Suprapubic skin (tissue), 4 donors: ENCODE measurements at places on chromosomes 13 and 19.

GRCh38 chr19:19537075-19538048 lies 703 bp upstream of the CILP2 start:
- no peaks in the 10 kb centered on the region for H3K36me3 ChIP-seq
- peak overlapping the region; percentile 41 for H3K4me3 ChIP-seq
- H3K4me1 ChIP-seq: peaks cover 41% of the 10 kb centered on the region
- H3K27ac ChIP-seq: no peak overlapping the region
- DNase-seq: no peak

DNA sequence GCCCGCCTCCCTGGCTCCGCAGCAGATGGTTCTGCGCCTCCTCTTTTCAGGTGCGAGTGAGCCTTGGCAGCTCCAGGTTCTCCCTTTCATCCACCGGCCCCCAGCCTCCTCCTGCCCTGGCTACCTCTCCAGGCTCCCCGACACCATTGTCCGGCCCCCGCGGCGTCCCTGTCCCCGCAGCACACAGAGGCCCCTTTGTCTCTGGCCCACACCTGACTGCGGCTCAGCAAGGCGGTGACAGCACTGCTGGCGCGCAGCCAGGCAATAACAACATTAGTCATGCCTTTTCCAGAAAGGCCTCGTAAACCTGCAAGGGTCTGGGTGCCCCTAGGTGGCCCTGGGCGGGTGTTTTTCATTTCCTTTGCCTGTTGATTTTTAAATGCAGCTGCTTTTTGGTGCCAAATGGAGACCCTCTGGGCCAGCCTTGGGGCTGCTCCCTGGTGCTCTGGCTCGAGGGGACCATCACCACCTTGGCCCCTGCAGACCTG lies 73.2 kb upstream of the MEDAG start:
- H3K4me3 ChIP-seq: no peak overlapping the region
- peaks cover 16% of the 10 kb centered on the region for H3K4me1 ChIP-seq
- no peaks in the 10 kb centered on the region for H3K27me3 ChIP-seq
- H3K36me3 ChIP-seq: no peaks in the 10 kb centered on the region
- no peak for DNase-seq

- H3K4me1 ChIP-seq: peaks cover 36% of the 10 kb centered on the region
- peaks cover 99% of the 10 kb centered on the region for H3K27me3 ChIP-seq
- H3K4me3 ChIP-seq: peak overlapping the region; percentile 35
- no peak for DNase-seq
- H3K36me3 ChIP-seq: no peaks in the 10 kb centered on the region
Observed at GRCh38 chr13:94707400-94708021, 4.8 kb downstream of the SOX21 start.

- no peak overlapping the region for H3K27ac ChIP-seq
- DNase-seq: no peak
- no peaks in the 10 kb centered on the region for H3K36me3 ChIP-seq
- no peaks in the 10 kb centered on the region for H3K27me3 ChIP-seq
- H3K4me3 ChIP-seq: no peak overlapping the region
- peaks cover 19% of the 10 kb centered on the region for H3K4me1 ChIP-seq
Observed at GRCh38 chr19:5006201-5006600, 37.3 kb downstream of the KDM4B start.

DNA sequence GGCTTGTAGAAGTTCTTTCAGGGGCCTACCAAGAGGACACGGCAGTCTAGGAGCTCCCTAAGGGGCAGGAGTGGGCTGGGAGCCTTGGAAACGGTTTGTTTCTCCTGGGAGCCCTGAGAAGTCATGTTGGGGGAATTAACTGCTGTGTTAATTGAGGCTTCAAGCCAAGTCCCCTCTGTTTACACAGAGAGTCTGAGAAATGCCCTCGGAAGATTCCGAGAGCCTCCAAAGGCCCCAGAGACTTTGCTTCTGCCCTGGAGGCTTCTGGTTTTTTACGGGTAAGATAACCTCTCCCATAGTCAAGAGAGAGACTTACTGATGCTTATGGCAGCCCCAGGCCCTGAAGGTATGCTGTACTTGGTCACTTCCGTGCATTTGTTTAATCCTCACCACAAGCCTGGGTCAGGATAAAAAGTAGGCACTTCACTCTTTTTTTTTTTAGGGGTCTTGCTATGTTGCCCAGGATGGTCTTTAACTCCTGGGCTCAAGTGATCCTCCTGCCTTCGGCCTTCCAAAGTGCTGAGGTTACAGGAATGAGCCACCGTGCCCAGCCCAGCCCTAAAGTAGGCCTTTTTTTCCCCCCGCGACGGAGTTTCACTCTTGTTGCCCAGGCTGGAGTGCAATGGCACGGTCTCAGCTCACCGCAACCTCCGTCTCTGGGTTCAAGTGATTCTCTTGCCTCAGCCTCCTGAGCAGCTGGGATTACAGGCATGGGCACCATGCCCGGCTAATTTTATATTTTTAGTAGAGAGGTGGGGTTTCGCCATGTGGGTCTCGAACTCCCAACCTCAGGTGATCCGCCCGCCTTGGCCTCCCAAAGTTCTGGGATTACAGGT lies 15.2 kb downstream of the IER2 start:
- H3K4me1 ChIP-seq: peaks cover 95% of the 10 kb centered on the region
- no peaks in the 10 kb centered on the region for H3K36me3 ChIP-seq
- no peak for DNase-seq
- H3K27me3 ChIP-seq: no peaks in the 10 kb centered on the region
- no peak overlapping the region for H3K4me3 ChIP-seq

- H3K27me3 ChIP-seq: peaks cover 3% of the 10 kb centered on the region
- H3K27ac ChIP-seq: peak overlapping the region; percentile 59
- no peak overlapping the region for H3K4me3 ChIP-seq
Observed at GRCh38 chr13:112958127-112958989, 10.7 kb upstream of the MCF2L start.

- no peak overlapping the region for H3K27ac ChIP-seq
- no peaks in the 10 kb centered on the region for H3K4me1 ChIP-seq
- DNase-seq: no peak
- H3K36me3 ChIP-seq: no peaks in the 10 kb centered on the region
- H3K27me3 ChIP-seq: no peaks in the 10 kb centered on the region
Observed at GRCh38 chr13:31807090-31807541, 67.8 kb downstream of the RXFP2 start.

DNA sequence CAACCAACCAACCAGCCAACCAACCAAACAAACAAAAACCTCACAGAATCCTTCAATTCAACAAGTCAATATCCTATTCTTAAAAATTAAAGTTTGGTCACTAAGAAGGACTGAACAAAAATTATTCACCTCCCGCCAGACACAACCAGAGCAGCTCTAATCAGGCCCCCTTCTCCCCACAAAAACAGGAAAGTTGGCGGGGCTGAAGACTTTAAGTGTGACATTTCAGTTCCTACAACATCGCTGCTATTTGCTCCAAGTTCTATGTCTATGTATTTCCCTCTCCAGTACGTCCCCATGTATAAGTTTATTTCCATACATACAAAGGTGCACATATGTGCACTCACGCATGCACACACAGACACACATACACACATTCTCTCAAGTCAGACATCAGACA lies 32.8 kb upstream of the STK24 start:
- DNase-seq: no peak
- H3K27ac ChIP-seq: no peak overlapping the region
- H3K4me3 ChIP-seq: no peak overlapping the region
- no peaks in the 10 kb centered on the region for H3K27me3 ChIP-seq
- H3K4me1 ChIP-seq: peaks cover 4% of the 10 kb centered on the region
- H3K36me3 ChIP-seq: no peaks in the 10 kb centered on the region

GRCh38 chr13:104616990-104617389 lies 1550.8 kb upstream of the SLC10A2 start:
- H3K27ac ChIP-seq: no peak overlapping the region
- H3K4me3 ChIP-seq: no peak overlapping the region
- H3K36me3 ChIP-seq: no peaks in the 10 kb centered on the region
- no peak for DNase-seq
- no peaks in the 10 kb centered on the region for H3K4me1 ChIP-seq

- H3K36me3 ChIP-seq: no peaks in the 10 kb centered on the region
- no peaks in the 10 kb centered on the region for H3K27me3 ChIP-seq
- DNase-seq: no peak
- H3K4me3 ChIP-seq: no peak overlapping the region
- peak overlapping the region; percentile 58 for H3K27ac ChIP-seq
Observed at GRCh38 chr19:15298847-15299567, 33.3 kb downstream of the BRD4 start.

GRCh38 chr13:51270623-51271415 lies 48.6 kb downstream of the FAM124A start:
- no peak overlapping the region for H3K27ac ChIP-seq
- H3K36me3 ChIP-seq: no peaks in the 10 kb centered on the region
- H3K27me3 ChIP-seq: no peaks in the 10 kb centered on the region
- no peak overlapping the region for H3K4me3 ChIP-seq
